ENCODE measurements at places on chromosomes 1 and 21.

DNA sequence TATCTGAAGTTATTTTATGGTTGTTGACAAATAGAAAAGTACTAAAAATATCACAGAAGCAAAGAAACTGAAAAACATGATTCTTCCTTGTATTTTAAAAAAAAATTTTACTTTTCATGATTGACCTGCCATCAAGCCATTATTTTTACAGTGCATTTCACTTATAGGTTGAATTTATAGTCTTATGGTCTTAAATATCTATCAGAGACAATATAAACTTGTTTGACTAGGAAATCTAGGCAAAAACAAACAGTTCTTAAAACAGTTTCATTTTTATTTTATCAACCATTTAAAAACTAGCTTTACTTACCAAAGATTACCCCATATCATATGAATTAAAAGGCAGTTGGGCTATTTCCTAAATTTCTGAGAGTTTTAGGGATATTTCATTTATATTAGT is 59.2 kb downstream of the SLC16A1 start:
- no peak for DNase-seq

DNA sequence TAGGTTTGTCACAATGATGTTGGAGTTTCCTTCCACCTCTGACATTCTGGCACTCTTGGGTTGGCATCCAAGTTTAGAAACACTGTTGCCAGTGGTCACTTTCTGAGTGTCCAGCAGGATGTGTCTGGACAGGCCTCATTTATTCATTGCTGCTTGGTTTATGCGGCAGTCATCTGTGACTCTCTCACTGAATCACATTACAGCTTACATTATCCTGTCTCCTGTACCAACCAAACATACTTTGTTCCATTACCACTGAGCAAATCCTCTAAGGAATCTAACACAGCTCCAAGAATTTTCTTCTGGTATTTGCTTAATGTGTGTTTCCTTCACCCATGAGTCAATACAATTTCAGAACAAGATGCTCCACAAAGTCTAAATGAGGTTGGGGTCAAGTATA is 19.9 kb downstream of the SGIP1 start:
- no peak for DNase-seq

DNA sequence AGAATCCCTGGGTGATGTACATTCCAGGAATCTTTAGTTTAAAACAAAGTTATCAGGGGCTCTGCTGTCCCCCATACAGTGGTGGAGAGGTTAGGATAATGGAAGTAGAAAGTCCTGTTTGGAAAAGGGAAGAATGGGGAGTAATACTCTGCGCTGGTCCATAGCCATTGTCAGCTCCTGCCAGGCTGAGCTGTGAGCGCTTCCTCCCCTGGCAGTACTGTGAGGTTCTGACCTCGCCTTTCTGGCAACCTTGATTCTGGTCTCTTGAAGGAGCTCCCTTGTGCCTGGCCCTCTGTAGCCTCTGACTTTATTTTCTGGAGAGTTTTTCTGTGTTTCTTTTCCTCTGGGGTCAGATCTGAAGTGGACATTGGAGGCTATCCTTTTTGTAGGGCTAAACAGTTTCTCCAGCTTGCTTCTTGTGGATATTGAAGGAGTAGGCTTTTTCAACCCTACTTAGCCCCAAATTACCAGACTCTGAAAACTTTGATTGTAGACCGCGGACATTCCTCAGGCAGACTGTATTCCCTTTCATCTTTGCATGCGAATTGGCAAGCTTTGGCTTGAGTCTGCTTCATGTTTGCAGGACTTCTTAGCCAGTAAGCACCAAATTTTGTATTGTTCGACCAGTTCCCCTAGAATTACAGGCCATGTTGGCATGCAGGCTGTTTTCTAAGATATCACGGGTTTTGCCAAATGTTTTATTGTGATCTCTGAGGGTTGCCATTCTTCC is 13.8 kb downstream of the UBE4B start:
- no peak for DNase-seq

DNA sequence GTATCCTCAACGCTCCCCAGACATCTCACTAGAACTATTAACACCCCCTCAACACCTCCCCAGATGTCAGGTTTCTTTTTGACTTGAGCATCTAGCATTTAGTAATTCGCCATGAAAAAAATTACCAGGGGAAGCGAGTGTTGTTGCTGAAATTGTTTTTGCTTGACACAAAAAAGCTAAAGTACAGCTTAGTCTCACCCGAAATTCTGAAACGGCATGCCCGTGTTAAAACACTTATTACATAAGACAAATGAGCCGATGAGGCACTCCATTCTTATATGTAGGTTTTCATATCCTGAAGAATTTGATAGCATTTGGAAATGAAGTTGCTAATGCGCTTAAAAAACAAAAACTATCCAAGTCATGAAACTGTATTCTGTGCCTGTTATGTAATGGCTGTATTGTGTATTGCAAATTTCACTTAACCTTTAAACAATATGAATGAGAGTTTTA is 1.3 kb upstream of the NRIP1 start:
- DNase-seq = no peak

- no peak for DNase-seq
These were observed 151.3 kb upstream of the PTGFR start for GRCh38 chr1:78339490-78339889.

DNA sequence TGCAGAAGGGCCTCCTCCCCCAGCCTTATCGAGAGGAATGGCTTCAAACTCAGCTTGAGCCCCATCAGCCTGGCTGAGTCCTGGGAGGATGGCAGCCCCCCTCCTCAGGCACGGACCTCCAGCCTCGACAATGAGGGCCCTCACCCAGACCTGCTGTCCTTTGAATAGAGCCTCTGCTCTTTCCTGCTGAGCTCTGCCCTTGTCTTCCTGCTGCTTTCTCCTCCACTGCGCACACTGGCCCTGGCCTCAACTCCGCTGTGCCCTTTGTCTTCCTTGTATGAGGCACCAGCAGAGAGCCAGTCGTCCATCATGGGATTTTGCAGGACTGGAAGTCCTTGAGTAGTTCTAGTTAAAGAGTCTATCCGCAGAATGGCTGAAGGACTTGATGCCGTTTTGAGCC is 2.0 kb downstream of the C1orf226 start:
- no peak for DNase-seq

DNA sequence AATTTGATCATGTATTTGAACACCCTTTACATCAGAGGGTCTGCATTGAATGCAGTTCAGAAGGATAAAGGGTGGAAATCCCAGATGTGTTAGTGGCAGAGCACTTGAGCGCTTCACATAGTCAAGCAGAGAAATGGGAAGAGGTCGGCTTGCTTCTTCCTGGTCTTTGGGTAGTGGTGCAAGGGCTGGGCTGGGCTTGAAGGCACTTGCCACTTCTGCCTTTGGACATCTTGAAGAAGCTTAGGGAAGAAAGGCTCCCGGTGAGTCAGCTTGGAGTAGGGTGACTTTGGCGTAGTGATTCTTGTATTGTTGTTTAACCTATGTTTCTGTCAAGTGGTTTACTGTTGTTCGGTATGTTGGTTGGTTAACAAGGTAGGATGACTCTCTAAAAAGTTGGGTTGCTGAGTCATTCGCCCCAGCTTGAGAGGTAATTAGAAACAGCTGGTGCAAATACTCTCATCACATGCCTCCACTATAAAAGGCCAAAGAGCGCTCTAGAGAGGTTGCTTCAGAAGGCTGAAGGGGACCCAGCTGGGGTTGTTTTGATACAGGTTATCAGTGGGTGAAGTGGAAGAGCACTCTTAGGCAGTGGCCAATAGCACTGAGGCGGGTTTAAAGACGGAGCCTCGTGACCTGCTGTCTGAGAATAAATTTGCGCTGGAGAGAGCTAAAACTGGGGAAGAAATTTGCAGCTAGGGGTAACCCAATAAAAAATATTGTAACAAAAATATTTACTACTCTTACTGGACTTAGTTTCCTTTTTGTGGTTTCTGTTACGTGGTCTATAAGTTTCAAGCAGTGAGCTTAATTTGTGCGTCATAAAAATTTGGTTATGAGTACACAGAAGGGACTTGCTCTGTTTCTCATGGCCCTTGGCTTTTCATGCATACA is 1.4 kb downstream of the BACH1 start:
- DNase-seq = peak; percentile 82

- DNase-seq = no peak
These were observed 7.1 kb upstream of the CFAP141 start for GRCh38 chr1:154213274-154213673.

GRCh38 chr1:113850127-113850796 is 21.2 kb downstream of the PTPN22 start:
- DNase-seq = no peak

DNA sequence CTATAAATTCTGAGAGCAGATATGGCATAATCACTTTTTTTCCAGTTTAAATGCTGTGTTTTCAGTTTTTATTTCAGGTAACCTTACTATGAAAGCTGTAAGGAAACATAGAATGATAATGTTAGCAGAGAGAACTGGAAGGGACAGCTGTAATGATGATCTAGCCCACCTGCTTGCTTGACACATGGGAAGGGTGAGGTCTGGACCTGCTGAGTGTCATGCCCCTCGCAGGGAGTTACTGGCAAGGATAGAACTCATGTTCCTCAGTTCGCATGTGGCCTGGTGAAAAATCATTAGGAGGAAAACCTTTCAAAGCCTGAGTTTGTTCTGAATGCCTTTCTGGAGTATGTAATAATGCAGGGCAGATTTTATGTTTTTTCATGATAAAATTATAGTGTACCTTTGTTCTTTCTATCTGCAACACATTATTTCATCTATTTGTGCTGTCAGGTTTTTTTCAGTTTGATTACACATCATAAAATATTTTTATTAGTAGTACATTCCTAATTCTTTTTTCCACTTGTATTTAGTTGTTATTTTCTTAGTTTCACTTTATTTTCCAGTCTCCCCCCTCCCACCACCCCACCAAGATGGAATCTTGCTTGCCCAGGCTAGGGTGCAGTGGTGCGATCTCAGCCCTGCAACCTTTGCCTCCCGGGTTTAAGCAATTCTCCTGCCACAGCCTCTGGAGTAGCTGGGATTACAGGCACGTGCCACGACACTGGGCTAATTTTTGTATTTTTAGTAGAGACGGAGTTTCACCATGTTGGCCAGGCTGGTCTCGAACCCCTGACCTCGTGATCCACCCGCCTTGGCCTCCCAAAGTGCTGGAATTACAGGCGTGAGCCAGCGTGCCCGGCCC is 8.0 kb downstream of the DDI2 start:
- DNase-seq = no peak

DNA sequence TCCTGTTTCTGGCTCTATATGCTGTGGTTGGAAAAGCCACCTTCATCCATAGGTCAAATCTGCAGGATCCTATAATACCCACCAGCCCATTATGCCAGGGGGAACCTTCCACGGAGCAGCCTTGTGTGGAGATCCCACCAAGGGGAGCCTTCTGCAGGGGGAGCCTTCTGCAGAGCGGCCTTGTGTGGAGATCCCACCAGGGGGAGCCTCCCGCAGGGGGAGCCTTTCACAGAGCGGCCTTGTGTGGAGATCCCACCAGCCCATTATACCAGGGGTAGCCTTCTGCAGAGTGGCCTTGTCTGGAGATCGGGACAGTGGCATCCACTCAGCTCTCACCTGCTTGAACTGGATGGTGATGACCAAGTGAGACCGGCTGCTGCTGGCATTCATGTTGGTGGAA is 85.3 kb downstream of the SCCPDH start:
- no peak for DNase-seq

- peak; percentile 68 for DNase-seq
These were observed 3.7 kb upstream of the ARHGEF19 start for GRCh38 chr1:16215882-16216753.

DNA sequence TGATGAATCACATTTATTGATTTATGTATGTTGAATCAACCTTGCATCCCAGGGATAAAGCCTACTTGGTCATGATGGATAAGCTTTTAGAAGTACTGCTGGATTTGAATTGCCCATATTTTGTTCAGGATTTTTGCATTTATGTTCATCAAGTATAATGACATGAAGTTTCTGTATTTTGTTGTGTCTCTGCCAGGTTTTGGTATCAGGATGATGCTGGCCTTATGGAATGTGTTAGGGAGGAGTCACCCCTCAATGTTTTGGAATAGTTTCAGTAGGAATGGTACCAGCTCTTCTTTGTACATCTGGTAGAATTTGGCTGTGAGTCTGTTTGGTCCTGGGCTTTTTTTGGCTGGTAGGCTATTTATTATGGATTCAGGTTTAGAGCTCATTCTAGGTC is 1643.1 kb upstream of the B3GALT2 start:
- no peak for DNase-seq

- DNase-seq = no peak
These were observed 33.2 kb upstream of the PAX7 start for GRCh38 chr1:18597160-18598042.

DNA sequence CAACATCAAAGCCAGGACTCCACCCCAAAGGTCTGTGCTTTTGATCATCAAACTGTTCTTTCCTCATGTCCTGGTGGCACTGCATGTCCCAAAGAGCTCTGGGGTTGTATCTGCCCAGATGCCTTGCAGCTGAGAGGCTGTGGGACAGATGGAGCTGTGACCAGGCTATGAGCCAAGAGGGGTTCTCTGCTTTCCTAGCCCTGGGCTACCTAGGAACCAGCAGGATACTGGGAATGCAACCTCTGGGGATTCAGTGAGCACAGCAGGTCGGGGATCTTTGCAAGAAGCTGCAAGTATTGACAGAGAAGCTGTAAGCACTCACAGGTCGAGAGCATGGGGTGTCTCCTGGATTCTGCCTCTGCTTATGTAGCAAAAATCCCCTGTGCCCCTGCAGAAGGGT is 186.6 kb downstream of the GRIK3 start:
- DNase-seq = no peak

DNA sequence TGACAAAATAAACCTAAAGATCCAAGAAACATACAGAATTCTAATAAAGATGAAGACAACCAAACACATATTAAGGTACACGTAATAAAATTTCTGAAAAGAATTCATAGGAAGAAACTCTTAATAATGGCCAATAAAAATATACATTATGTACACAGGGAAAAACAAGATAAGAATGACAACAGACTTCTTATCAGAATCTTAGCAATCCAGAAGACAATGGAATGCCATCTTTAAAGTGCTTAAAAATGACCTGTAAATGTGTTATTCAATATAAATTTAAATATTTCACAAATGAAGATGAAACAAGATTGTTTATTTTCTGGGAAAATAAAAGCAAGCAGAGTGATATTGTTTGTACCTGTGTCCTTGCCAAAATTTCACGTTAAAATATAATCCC is 530.4 kb upstream of the PTBP2 start:
- no peak for DNase-seq

DNA sequence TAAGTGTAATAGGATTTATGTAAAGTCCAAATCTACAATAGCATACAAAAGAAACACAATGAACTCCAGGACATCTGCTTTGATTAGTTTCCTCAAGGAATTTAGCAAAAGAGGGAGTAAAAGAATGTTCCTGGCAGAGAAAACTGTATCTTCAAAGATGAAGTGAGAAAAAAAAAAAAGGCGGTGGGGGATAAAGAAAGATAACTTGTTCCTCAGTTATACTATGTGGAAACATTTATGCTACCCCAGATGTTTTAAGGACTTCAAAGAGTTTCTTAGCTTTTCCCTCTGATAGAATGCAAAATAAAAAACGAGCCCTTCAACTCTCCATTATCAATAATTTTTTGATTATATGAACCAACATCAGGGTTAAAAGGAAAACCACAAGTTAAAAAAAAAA is 908.9 kb upstream of the ADGRL2 start:
- DNase-seq = no peak
